ENCODE measurements at places on chromosomes 12 and 14.

DNA sequence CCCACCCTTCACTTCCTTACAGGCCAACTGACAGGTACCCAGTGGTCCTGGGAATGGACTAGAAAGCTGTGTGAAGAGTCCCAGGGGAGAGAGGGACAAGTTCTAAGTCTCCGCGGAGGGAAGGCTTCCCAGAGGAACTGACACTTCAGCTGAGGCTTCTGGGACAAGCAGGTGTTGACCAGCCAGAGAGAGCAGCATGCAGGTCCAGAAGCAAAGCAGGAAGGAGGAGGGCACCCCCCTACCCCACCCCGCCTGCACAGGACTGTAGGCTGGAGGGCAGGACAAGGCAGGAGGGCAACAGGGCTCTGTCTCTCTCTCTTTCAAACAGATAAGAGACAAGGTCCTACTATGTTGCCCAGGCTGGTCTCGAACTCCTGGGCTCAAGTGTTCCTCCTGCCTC, 58.2 kb upstream of the CORO1C start:
- DNase-seq: no peak

- DNase-seq: no peak
Observed at GRCh38 chr14:95018821-95019220, 138.5 kb downstream of the DICER1 start.

- no peak for DNase-seq
Observed at GRCh38 chr14:75422169-75422568, 5.7 kb upstream of the JDP2 start.

- DNase-seq: no peak
Observed at GRCh38 chr12:89333564-89334252, 18.6 kb downstream of the DUSP6 start.

DNA sequence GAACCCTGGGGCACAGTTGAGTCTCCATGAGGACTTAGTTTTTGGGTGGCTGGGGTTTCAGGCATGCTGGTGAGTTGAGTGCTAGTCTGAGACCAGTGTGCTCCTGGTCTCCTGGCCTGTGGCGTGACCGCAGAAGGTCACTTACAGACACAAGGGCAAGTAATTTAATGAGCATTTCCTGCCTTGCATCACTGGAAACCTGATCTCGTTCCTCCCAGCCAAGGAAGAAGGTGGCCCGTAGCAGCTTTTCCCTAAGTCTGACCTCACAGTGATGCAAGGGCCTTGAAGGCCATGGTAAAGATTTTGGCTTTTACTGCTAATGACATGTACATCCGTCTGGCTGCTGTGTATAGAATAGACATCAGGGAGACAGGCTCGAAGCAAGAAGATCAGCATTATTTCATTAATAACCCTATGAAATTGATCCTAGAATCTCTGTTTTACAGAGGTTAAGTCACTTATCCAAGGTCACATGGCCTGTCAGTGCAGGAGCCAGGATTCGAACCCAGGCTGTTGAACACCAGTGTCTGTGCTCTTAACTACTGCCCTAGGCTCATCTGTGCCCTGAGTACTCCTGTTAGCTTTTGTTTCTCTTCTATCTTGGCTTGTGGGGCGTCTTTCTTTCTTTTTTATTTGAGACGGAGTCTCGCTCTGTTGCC, 4.6 kb downstream of the TMEM120B start:
- no peak for DNase-seq

DNA sequence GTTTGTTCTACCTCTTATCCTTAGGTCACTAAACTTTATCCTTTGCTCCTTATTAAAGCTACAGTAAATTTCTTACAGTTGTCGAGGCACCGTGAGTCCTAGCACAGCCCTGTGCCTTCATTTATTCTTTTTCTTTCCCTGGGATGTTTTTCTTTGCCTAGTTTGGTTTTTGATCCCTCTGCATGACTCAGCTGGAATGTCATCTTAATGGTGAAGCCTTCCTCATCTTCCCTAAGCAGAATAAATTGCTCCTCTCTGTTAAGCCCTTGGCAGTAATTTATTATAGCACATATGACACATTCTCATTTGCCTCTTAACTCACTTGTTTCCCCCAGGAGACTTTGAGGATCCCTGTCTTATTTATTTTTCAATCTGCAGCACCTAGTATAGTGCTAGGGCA, 16.6 kb downstream of the ACTR10 start:
- no peak for DNase-seq

- no peak for DNase-seq
Observed at GRCh38 chr12:100737168-100737567, 57.4 kb upstream of the ANO4 start.

DNA sequence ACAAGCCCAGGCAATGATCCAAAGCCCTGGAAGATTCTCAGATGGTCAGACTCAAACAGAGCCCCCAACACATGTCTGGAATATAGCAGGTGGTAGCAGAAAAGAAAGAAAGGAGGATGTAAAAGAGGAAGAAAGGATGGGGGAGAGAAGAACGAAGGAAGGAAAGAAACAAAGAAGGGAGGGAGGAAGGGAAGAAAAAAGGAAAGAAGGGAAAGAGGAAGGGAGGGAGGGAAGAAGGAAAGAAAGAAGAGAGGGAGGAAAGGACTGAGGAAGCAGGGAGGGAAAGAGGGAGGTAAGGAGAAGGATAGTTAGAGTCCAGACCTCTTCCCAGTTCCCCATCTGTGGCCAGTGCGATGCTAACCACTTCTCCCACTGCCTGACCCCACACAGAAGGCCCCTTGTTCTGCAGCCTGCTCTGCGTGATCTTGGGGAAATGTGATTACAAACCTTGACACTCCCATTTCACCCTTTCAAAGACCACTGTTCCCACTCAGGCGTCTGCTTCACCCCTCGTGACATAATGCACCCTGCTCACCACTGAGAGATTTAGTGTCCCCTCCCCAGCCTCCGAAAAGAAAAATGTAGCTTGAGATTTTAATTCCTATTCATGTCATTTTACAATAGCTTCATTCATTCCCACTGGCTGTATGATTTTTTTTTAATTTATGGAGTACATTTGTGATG, 357.9 kb downstream of the BCL11B start:
- no peak for DNase-seq

DNA sequence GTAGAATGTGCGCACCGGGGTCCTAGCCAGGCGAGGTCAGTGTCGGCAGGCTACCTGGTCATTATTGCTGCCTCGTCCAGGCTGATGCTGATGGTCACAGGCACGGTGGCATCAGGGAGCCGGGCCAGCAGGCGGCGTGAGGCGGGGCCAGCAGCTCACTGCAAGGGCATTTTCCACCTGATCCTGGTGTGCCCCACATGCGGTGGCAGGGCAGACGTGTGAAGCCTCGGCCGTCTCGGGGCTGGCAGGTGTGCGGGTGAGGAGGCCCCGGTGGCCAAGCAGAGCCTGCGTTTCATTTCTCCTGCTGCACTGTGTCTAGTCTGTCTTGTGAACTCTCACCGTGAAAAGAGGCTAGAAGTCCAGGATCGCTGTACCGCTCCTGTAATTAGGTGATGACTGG, 12.0 kb upstream of the AMN start:
- DNase-seq: no peak

DNA sequence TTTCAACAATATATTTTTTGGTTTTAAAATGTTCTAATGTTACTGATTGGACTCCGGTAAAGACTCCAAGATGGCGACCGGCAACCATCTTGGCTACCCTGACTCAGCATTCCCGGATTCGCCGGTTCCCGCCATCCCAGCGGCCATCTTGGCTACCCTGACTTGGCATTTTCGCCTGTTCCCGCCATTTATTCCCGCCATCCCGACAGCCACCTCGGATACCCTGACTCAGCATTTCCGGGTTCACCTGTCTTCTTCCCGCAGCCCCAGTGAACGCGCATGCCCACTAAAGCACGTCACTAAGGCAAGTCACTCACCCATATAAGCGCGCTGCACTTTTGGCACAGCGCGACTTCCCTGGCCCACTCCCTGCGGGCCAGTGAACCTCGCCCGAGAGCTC, 9.0 kb upstream of the LRFN5 start:
- no peak for DNase-seq

- no peak for DNase-seq
Observed at GRCh38 chr12:132389026-132389425, 59.6 kb upstream of the GALNT9 start.

- DNase-seq: no peak
Observed at GRCh38 chr12:44519931-44520330, 356.2 kb downstream of the NELL2 start.

- DNase-seq: no peak
Observed at GRCh38 chr12:85275374-85275773, 4.6 kb upstream of the ALX1 start.

- DNase-seq: no peak
Observed at GRCh38 chr12:93127582-93128331, 198.7 kb upstream of the EEA1 start.

DNA sequence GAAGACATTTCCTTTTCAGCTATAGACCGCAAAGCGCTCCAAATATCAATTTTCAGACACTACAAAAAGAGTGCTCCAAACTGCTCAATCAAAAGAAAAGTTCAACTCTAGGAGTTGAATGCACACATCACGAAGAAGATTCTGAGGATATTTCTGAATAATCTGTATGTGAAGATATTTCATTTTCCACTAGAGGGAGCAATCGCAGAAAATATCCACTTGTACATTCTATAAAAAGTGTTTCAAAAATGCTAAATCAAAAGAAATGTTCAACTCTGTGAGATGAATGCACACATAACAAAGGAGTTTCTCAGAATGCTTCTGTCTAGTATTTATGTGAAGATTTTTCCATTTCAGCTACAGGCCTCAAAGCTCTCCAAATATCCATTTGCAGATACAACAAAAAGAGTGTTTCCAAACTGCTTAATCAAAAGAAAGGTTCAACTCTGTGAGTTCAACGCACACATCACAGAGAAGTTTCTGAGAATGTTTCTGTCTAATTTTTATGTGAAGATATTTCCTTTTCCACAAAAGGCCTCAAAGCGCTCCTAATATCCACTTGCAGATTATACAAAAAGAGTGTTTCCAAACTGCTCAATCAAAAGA, 643.8 kb upstream of the ALG10B start:
- no peak for DNase-seq

GRCh38 chr14:65320661-65321308, 91.7 kb upstream of the FUT8 start:
- no peak for DNase-seq

- DNase-seq: no peak
Observed at GRCh38 chr12:69501154-69501895, 31.1 kb downstream of the FRS2 start.

- no peak for DNase-seq
Observed at GRCh38 chr14:72647782-72648181, 246.1 kb downstream of the DPF3 start.

GRCh38 chr12:99332936-99333591, 314.5 kb upstream of the GARIN6 start:
- no peak for DNase-seq

GRCh38 chr12:132030367-132031038, 80.8 kb downstream of the EP400 start:
- DNase-seq: no peak

DNA sequence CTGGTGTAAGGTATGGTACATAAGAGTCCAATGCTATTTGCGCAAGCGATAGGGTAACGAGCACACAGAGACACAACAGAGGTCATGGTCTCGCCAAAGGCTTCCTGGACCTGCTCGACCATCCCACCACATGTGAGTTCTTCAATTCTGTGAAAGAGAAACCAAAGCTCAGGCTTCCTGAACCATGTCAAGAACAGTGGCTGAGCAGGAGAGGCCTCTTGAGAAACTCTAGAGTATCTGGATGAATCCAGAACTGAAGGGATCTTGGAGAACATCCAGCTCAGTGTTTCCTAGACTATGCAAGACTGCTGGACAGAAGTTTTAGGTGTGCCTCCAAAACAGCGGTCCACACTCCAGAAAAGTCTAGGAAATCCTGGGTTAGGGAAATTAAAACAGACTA, 114.5 kb downstream of the TRAFD1 start:
- no peak for DNase-seq

GRCh38 chr12:95545731-95546490, 5.4 kb downstream of the USP44 start:
- DNase-seq: no peak

DNA sequence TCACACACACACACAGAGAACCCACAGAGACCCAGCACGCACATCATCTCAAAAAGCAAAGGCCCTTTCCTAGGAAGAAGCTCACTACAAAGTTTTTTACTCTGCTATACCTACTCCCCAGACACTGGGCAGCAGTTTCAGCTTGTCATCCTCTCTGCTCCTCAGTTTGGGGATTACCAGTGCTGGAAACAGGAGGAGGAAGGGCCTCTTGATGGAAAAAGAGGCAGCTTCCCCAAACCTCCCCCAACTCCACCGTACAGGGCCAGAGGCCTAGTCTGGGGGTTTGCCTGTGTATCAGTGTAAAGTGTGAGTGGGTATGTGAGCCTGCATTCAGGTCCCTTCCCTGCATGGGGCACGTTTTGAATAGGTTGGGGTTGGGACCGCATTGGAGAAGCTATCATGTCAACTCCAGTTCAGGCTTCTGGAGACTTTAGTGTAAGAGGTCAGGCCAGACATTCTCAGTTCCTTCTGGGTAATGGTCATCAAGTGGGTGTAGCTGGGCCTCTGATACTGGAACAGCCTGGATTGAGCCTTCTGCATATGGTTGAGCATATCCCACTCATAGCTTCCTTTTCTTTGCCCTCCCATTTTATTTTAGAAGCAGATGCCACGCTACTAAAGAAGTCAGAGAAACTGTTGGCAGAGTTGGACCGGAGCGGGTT, 1.2 kb downstream of the REM2 start:
- DNase-seq: no peak

GRCh38 chr12:96919510-96920210, 12.6 kb downstream of the NEDD1 start:
- DNase-seq: no peak

- no peak for DNase-seq
Observed at GRCh38 chr12:94829552-94829951, 173.9 kb downstream of the NDUFA12 start.

- no peak for DNase-seq
Observed at GRCh38 chr12:52119398-52120254, 40.1 kb downstream of the SMIM41 start.

- DNase-seq: no peak
Observed at GRCh38 chr12:89384807-89385206, 32.5 kb upstream of the DUSP6 start.

GRCh38 chr12:41510470-41510869, 322.4 kb downstream of the PDZRN4 start:
- no peak for DNase-seq

DNA sequence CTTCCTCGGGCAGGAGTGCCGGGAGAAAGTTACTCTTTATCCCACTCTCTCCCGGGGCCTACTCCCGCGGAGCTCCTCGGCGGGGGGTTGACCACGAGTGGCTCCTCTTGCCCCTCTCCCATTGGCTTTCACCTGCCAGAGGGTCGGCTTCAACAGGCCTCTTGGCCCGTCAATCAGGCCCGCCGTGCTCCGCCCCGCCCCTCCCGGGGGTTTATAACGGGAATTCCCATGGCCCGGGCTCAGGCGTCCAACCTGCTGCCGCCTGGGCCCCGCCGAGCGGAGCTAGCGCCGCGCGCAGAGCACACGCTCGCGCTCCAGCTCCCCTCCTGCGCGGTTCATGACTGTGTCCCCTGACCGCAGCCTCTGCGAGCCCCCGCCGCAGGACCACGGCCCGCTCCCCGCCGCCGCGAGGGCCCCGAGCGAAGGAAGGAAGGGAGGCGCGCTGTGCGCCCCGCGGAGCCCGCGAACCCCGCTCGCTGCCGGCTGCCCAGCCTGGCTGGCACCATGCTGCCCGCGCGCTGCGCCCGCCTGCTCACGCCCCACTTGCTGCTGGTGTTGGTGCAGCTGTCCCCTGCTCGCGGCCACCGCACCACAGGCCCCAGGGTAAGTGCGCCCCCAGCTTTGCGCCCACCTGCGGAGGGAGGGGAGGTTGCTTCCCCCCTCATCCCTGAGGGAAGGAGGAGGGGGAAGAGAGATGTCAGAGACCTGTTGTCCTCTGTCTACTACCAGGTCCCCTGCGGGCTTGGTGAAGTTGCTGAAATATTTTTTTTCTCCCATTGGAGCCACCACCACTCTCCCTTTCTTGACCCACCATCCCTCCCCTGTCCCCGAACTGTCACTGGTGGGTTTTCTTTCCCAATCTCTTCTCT, at the start of gene SMOC1:
Gene SMOC1, plus strand, starts transcription at position 242 of the 869 bp plus-strand sequence. Its CDS starts 263 bp downstream, at position 505.
- no peak for DNase-seq

Measured in activated gamma-delta T cell (primary cell).